T-helper 2 cell treated with Interferon-gamma antibody and Interleukin-4, amounts not matched to agents 5 μg/mL and 100 μg/mL, for 36 hours (primary cell): ENCODE measurements at places on chromosomes 6 and 20.

GRCh38 chr20:23165964-23166363, 79.8 kb upstream of the CD93 start:
- no peak for DNase-seq

GRCh38 chr20:18019068-18019467, 38.6 kb downstream of the OVOL2 start:
- peak; percentile 7 for DNase-seq

- DNase-seq, result no peak
These were observed 170.1 kb upstream of the LAMP5 start for GRCh38 chr20:9344083-9344920.

DNA sequence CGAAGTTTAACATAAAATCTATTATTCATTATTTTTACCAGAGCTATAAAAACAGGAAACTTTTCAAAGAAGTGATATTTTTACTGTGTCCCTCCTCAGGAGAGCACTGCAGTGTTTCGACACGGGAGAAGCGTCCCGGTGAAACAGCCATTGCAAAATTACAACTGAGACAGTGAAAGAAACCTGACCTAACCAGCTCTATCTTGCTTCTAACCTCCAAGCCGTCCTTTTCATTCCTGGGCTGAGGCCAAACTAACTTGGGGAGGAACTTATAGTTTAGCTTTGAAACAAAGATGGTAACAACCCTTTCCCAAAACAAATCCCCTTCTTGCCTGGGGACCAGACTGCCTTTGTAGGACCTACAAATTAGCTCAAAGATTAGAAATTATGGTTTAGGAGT, 79.2 kb downstream of the WDR27 start:
- DNase-seq, result no peak

GRCh38 chr20:49872056-49872455, 43.3 kb downstream of the SPATA2 start:
- DNase-seq, result no peak

- DNase-seq, result no peak
These were observed 92.3 kb upstream of the ENPP5 start for GRCh38 chr6:46262928-46263706.

GRCh38 chr6:118712969-118713368, 61.6 kb upstream of the CEP85L start:
- DNase-seq, result no peak

DNA sequence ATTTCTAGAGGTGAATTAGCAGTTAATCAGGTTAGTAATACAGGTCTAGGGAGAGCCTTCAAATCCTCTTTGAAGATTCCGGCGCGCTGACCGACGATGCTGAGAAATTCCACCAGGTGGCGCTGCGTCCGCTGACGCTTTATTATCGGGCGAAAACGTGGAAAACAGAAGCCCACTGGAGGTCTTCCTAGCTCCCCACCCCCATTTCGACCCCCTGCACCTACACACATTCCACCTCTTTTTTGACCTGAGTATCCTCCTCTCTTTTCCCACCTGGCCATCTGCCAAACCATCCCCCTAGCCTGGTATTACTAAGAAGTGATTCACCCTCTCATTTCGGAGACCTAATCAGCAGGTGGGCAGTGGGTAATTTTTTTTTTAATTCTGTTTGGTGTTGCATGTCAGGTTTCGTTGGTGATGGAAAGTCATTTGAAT, 65.4 kb upstream of the RIN2 start:
- peak; percentile 12 for DNase-seq

DNA sequence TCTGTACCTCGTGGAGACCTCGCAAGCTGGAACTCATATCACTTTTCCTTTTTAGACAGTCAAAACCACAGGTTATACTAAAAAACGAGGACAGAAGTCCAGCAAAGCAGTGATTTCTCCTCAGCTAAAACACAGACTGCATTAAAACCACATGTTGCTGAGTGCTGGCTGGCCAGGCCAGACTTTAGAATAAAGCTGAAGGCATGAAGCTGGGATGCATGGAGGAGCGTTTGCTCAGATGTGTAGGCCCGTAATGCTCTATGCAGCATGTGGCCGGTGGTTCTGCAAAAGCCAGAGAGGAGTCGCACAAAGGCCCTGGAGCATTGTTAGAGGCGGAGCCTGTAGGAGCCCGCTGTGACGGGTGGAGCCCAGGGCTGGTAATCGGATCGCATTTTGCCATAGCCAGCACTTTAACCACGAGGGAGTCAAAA, 83.6 kb downstream of the SMOC2 start:
- no peak for DNase-seq

- no peak for DNase-seq
These were observed 402.5 kb downstream of the PLCB1 start for GRCh38 chr20:8534368-8535160.

- DNase-seq, result peak; percentile 70
These were observed 368.9 kb upstream of the JARID2 start for GRCh38 chr6:14876778-14877613.

DNA sequence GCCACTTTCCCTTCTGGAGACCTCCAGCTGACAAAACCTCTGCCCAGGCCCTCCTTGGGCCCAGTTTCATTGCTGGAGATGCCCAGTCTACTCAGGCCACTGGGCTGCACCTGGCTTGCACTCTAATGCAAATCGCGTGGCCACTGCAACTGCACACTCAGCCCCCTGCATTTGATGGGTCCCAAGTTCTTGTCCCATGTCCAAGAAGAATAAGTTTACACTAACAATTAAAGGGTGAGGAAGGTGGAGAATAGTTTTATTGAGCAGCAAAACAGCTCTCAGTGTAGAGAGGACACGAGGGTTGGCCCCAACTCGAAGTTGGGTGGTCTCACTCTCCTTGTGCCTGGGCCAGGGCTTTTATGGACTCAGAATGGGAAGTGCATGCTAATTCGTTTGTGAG, 31.9 kb upstream of the THEMIS start:
- no peak for DNase-seq

- no peak for DNase-seq
These were observed 43.3 kb downstream of the SOX4 start for GRCh38 chr6:21636876-21637275.

DNA sequence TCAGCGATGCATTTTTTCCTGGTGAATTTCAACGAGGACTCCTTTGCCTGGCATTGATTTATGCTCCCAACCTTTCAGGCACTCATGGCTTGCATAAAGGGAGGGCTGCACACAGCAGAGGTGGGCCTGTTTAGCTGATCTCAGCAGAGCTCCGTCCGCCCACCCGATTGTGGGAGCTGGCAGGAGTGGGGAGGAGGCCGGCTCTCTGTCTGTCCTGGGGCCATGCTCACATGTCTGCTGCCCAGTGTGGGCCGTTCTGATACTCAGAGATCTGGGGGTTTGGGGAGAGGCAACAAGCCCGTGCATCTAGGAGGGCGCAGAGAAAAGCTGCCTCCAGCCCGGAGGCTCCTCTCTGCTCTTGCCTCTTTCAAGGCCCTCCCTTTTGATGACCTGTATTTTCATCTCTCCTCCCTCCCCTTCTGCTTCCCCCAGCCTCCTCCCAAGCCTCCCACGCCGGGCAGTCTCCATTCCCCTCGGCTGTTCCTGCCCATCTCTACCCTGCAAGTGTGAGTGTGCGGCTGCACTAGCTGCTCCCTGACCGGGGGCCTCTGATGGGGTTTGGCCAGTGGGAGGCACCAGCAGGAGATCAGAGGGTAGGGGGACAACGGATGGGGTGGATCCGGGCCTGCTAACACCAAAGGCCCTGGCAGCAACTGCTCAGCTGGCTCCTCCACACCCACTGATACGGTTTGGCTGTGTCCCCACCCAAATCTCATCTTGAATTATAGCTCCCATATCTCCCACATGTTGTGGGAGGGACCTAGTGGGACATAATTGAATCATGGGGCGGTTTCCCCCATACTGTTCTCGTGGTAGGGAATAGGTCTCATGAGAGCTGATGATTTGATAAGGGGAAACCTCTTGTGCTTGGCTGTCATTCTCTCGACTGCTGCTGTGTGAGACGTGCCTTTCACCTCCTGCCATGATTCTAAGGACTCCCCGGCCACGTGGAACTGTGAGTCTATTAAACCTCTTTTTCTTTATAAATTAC, 39.6 kb upstream of the MLN start:
- DNase-seq, result no peak

- no peak for DNase-seq
These were observed 78.2 kb downstream of the TCP11 start for GRCh38 chr6:35062676-35063574.

GRCh38 chr20:8423482-8423881, 291.4 kb downstream of the PLCB1 start:
- no peak for DNase-seq

DNA sequence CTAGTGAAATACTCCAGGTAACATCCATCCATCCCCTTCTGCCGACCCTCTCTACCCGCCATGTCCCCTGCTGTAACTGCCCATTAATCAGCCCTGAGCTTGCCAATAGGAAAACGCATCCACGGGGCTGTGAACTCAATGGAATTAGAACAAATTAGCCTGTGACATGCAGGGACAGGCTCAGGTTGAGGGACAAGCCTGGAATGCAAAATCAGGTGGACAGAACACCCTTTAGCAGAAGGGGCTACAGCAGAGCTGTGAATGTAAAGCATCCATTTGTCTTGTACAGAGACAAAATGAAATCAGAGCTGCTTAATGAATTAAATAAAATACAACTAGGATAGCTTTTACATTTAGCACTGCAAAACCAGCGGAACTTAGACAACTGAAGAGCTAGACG, 187.3 kb upstream of the SASH1 start:
- DNase-seq, result no peak

- no peak for DNase-seq
These were observed 31.2 kb downstream of the SRSF3 start for GRCh38 chr6:36625158-36625919.

GRCh38 chr6:570825-571224, 86.1 kb downstream of the HUS1B start:
- peak; percentile 49 for DNase-seq

DNA sequence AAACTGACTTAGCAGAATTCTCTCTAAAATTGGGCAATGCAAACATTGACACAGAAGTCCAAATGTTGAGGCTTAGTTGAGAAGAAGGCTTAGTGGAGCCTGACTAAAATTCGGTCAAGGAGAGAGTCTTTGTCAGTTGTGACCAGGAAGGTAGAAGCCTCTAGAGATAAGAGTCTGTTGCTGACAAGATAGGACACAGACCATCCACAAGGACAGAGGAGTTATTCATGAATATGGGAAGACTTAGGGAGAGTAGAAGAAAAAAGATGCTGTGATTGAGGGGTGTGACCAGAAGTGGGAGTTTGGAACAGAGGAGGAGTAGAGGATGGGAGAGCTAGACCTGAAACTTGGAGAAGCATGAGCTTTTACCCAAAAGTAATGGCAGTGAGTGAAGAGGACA, 7.2 kb upstream of the FAXC start:
- no peak for DNase-seq

DNA sequence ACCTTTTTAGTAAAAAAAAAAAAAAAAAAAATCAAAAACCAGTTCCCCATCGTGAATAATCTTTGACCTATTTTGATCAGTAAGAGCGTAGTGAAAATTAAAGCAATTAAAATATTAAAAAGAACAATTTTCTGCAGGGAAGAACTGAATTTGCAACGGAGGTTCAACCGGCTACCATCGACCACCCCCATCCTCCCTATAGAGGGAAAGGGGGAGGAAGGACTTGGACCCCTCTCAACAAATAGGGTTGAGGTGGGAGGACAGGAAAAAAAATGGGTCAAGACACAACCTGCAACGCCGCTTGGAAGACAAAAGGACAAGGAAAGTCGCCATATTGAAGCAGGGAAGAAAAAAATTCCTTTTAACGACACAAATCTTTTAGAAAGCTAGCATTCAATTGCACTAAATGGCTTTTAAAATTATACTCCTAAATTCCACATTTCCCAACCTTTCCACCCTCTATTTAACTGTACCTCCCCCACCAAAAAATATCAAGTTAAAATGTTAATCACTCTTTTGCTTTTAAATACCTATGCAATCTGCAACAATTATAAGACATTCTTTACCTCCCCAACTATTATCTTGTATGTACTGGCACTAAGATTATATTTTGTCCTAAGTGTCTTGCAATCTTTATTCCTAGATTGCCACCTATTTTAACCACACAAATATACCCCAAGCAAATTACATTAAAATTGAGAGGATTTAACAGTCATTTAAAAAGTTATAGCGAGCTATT, 1.7 kb downstream of the PPP1R10 start:
- DNase-seq, result no peak

DNA sequence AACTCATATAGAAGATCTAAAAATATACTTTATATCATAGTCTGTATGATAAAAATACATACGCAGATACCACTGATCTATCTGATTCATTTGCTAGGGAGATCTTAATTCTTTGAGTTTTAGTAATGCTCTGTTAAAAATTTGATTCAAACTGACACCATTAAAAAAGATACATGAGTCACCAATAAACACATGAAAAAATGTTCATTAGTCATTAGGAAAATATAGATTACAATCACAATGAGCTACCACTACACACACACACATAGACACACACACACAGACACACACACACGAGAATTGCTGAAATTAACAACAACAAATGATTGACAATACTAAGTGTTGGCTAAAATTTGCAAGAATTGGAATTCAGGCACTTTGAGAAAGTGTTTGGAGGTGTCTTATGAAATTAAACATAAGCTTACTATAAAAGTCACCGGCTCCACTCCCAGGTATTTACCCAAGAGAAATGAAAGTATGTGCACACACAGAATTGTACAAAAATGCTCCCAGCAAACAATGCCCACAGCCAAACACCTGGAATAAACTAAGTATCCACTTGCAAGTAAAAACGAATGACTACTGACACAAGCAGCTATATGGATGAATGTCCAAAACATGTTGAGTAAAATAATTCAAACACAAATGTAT, 117.7 kb upstream of the GGTLC1 start:
- DNase-seq, result no peak

- no peak for DNase-seq
These were observed 543.8 kb upstream of the JAG1 start for GRCh38 chr20:11217326-11218172.

GRCh38 chr6:53455678-53456077, 89.2 kb downstream of the GCLC start:
- DNase-seq, result no peak

DNA sequence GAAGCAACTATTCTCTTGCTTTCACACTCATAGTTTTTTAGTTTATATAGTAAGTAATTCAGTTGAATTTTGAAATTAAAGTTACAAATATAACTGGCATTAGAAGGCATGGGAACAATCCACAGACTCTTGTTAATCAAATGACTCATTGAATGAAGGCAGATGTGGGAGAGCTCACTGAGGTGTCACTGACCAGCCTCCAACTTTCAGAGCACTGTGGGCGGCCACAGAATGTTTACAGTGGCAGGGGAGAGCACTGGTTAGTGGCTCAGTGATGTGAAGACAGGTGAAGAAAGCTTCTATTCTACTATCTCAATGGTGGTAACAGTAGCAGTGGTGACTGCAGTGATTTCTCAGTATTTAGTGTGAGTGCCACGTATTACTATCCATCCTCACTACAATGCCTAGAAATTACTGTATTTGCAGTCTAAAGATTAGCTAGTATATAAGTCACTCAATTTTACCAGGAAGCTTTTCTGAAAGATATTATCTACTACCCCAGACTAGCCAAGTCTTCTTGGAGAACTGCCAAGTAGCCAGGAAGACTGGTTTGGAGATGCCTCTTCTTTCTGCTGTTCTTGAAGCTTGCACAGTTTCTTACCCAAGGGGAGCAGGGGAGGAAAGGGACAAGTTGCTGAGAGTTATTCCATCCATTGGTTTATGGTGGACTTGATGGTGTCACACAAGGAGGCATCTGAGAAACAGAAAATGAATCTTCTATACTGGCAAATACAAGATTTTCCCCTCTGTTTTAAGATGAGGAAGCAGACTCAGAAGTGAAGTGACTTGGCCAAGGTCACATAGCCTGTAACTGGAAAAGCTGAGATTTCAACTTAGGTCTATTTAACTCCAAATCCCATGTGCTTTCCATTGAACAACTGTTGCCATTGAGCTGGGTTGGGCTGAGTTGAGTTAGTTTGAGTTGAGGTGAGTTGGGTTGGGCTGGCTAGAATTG, 231.2 kb downstream of the ANKRD60 start:
- DNase-seq, result no peak

GRCh38 chr6:87698547-87699006, 3.5 kb downstream of the AKIRIN2 start:
- DNase-seq, result no peak
